Thymus (tissue), 14 donors: ENCODE measurements at places on chromosomes 1 and 21.

GRCh38 chr1:25802915-25803314 is 2.9 kb downstream of the SELENON start:
- DNase-seq: no peak

DNA sequence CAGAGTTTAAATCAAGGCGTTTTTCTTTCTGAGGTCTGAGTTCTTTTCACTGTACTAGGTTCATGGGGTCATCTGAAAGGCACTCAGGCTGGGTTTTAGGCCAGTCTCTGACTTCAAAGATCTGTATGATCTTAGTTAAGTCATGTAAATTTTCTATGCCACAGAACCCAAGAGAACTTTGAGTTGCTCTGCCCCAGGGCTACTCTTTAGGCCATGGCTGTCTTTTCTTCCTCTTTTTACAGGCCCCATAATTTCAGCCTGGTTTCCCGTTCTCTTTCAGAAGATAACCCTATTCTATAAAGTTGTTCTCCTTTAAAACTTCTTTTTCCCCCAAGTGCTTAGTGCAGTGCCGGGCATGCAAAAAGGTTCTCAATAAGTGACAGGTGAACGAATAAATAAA is 26.1 kb downstream of the METTL13 start:
- DNase-seq: no peak

DNA sequence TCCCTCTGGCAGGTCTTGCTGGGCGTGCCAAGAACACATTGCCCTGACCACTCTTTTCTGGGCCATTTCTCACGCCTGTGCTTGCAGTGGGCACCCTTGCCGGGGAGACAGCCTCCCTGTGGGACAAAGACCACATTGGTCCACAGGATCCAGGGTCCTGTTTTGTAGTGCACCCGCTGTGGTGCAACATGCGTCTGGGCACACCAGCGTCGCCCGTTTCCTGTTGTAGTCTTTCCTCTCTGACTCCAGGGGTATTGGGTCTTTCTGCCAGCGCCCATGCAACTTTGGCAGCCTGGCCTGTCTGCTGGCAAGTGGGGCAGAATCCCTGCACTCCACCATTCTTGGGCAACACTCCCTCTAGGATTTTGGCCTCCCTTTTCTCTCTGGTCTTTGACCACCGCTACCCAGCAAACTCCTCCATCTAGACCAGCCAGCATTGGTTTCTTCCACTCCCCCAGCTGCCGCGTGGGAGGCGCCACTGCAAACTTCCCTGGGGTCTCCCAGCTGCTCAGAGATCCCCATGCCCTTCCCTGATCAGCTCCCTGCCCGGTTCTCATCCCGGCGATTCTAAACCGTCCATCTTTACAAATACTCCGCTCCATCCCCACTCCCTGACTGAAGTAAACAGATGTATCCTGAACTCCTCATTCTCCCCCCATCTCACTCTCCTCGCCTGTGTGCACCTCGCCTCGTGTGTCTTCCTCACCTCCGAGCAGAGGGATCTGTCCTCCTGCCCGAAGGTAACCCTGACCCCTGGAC is 1.2 kb upstream of the TPRG1L start:
- DNase-seq: no peak

GRCh38 chr1:937521-937920 is 13.8 kb downstream of the SAMD11 start:
- DNase-seq: no peak

DNA sequence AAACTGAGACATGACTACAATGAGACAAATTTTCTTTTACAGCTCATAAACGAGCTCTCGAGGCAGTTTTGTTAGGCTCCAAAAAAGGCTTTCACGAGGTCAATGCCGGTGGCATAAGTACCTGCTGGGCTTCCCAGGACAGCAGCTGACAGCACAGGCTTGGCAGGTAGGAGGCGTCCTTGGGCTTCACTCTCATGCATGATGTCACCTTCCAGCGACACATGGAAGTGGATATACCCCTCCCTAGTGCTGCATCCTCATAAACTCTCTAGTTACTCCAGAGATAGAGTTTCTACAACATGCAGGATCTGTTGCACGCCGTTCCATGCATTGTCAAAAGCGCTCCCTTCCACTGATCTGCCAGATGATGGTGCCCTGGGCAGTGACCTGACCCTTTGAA is 112.5 kb upstream of the PAXBP1 start:
- DNase-seq: no peak

DNA sequence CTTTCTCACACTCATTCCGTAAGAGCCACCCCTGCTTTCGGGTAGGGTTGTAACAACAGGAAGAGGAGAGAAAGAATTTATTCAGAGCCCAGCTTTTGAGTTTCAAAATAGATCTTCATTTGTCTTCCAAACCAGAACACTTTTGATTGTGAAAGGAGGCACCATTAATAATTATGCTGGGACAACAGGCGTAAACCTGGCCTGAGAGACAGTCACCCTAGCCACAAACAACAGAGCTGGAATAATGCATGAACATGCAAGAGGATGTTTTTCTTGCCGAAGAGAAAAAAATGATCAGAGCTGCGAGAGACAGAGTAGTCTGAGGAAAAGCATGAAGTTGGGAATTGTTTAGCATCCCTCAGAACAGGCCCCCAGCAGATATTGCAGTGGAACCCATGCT is 18.5 kb upstream of the GREM2 start:
- no peak for DNase-seq

DNA sequence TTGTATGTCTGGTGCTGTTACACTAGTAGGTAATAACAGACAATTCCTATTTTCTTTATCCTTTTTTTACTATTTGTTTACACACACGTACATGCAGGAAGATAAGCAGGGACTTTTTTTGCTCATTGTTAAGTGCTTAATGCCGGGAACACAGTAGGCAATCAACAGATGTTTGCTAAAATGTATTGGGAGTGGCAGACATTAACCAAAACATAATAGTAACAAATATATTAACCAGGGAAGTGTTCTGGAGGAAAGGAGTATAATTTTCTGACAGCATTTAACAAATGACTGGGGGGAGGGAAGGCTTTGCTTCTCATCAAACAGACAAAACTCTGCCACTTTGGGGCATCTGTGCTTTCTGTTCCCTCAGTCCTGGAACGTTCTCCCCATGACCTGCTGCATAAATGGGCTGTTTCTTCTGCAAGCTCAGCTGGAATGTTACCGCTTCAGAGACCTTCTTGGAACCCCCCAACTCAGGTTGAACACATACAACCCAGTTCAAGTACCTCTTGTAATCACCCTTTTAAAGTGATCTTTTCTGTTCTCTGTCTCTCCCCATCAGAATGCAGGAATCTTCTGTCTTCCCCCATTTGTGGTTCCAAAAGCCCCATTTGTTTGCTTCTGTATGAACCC is 2.1 kb downstream of the CR1L start:
- DNase-seq: no peak

DNA sequence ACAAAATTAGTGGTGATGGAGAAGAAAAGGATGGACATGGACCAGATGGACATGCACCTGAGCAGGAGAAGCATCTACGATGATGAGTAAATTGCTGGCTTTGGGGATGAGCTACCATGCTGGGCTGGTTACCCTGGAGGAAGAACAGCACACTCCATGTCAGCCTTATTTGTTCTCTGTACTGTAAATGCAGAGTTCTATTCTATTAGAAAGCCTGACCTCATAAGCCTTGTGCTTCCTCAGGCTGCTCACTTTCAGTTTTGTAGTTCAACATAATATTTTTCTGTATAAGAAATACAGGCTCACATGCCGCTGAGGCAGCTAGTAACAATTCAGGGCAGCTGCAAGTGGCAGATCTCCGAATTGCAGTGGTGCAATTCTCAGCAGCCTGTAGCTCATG is 249.6 kb downstream of the PLA2G4A start:
- DNase-seq: no peak

DNA sequence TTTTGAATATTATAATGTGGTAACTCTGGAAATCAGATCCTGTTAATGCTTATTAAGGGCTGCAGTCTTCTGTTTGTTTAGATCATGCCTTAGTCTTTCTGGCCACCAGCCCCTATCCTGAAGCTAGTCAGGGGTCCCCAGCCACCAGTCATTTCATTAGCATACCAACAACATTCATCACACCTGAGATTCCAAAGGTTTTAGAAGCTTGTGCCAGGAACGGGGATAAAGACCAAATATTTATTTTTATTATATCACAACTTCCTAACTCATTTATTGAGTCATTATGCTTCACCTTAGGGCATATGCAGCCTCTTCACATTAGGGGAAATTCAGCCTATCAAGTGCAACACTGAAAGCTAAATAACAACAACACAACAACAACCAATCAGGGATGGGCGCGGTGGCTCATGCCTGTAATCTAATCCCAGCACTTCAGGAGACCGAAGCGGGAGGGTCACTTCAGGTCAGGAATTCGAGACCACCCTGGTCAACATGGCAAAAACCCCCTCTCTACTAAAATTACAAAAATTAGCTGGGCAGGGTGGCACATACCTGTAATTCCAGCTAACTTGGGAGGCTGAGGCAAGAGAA is 2.9 kb upstream of the PSEN2 start:
- DNase-seq: no peak

DNA sequence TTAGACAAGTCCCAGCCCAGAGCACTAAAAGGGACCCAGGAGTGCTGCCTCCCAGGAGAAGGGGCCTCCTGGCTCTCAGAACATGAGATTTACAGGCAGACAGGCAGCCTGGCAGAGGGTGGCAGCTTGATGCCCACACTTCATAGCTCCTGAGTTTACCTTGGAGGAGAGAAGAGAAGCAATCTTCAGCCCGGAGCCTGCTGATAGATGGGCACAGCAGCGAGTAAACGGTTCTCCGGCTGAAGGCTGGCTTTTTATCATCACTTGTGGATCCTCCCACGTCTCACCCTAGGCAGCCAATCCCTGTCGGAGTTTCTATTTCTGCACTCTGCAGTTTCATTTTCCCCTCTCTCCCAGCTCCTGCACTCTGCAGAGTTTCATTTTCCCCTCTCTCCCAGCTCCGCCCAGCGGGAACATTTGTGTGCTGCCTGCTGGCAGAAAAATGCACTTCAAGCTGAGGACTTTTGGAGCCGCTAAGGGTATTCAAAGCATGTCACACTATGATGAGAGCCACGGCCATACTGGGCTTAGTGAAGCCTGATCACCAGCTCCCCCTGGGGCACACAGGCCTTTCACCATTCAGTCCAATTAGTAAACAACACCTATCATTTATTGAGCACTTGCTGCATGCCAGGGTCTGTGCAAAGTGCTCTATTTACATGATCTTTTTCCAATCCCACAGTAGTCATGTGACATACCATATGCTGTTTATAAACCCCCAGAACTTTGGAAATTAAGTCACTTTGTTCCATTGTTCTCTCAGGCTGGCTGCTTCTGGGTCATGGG is at the start of gene IFI6:
Gene IFI6 (minus strand): TSS at position 229 of the 786 bp plus-strand sequence. CDS start 2,878 bp downstream, outside the sequence.
- peak; percentile 84 for DNase-seq

GRCh38 chr1:234234199-234234598 is 139.1 kb upstream of the COA6 start:
- no peak for DNase-seq

GRCh38 chr1:161089251-161089924 is at the start of gene NECTIN4:
Gene NECTIN4 (minus strand): TSS chr1:161089558. CDS start chr1:161089296, 262 bp downstream.
- DNase-seq: no peak

- no peak for DNase-seq
Observed at GRCh38 chr21:45050345-45050796, 24.0 kb upstream of the ADARB1 start.

DNA sequence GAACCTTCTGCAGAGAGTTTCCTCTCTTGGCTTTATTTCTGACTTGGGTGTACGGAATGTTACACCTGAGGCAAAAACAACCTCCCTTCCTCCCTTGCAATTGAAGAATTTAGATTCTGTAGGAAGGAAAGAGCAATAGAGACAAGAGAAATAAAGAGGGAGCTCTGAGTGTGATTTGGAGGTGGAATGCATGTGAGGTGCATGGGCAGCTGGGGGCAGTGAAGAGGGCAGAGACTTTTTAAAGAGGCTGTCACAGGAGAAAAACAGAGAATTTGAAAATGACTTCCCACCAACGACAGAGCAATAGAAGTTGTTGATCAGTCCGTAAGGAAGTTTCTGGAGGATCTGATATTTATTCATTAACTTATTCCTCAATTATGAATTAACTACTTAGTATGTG is 172.0 kb upstream of the B3GALT2 start:
- DNase-seq: no peak

GRCh38 chr1:171788696-171789095 is 7.2 kb downstream of the METTL13 start:
- no peak for DNase-seq

- no peak for DNase-seq
Observed at GRCh38 chr21:33752260-33752659, 110.0 kb downstream of the ITSN1 start.

DNA sequence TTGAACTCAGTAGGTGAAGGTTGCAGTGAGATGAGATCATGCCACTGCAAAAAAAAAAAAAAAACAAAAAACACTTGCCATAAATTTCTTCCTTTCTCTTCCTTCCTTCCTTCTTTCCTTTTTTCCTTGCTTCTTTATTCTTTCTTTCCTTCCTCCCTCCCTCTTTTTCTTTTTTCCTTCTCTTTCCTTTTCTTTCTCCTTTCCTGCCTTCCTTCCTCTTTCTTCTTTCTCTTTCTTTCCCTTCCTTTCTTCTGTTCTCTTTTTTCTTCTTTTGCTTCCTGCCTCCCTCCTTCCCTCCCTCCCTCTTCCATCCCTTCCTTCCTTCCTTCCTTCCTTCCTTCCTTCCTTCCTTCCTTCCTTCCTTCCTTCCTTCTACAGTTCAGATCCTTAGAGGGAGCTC is 71.2 kb downstream of the LYPLAL1 start:
- DNase-seq: no peak

DNA sequence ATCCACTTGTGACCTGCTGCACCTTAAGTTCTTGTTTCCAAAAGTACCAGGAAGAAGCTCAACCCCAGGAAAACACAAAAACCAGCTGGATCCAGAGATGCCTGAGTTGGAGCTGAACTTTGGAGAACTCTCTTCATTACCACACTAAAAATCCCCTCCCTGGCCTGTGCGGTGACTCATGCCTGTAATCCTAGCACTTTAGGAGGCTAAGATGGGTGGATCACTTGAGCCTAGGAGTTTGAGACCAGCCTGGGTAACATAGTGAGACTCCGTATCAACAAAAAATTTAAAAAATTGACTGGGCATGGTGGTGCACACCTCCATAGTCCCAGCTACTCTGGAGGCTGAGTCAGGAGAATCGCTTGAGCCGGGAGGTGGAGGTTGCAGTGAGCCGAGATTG is 6.2 kb downstream of the MAP1LC3C start:
- no peak for DNase-seq

DNA sequence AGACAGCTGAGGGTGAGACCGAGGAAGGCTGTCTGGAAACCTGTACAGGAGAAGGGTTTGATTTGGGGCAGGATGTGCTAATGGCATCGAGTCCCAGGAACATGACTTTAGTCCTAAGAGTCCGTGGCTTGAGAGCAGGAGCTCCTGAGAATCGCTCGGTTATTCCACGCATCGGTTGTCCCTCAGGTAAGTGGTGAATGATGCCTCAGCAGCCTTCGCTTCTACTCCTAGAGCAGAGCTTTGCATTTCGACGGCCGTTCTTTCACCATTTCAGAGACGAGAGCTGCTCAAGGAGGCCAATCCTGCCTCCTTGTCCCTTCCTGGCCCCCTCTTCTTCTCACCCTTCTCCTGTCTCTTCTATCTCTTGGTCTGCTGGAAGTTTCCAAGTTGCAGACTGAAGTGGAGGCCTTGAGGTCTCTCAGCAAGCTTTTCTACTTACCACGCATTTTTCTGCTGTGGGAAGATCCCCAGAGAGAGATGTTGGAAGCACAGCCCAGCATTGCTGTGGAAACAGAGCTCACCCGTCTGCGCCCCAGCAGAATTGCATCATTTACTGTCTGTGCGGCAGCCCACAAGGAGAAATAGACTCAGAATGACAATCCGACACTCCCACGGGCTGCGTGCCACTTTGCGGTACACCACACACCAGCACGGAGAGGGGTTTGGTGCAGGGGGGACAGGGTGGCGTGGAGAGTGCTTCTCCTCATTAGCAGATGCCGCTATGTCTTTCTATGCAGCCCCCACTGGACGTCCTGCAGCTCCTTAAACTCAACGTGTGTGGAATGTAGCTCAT is 270.7 kb upstream of the C1orf174 start:
- DNase-seq: no peak

GRCh38 chr1:157201767-157202166 is 63.6 kb upstream of the ETV3 start:
- DNase-seq: no peak
